Left kidney (tissue), 8 donors: ENCODE measurements at places on chromosomes 13 and 19. TPM values are rescaled to one million over a fixed set of nuclear protein-coding genes. Genes with fewer than 3 reads are reported as not detected.

Gene INSL3
- 0.18 TPM for polyA plus RNA-seq

Gene KIR3DL3
- not detected for polyA plus RNA-seq

Gene CEACAM3
- polyA plus RNA-seq = not detected

Gene CERS4
- 38.8 TPM for polyA plus RNA-seq

Gene ZNF681
- polyA plus RNA-seq = 8.9 TPM
